ENCODE measurements at places on chromosomes 16 and 17.

DNA sequence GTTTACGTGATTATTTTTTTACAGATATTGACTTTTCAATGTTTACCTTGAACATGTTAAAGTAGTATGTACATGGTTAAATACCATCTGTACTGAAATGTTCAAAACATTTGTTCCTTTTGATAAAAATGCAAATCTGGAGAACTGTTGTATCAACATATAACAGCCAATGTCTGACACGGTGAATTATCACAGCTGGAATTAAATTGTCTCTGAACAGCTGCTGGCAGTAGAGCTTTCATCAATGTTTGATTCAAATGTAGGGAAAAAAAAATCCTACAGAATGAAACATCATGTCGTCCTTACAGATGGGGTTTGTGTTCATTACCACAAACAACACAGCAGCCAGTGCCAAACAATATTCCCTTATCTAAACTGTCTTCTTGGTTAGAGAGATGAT, 79.9 kb downstream of the TOX3 start:
- no peak for DNase-seq

DNA sequence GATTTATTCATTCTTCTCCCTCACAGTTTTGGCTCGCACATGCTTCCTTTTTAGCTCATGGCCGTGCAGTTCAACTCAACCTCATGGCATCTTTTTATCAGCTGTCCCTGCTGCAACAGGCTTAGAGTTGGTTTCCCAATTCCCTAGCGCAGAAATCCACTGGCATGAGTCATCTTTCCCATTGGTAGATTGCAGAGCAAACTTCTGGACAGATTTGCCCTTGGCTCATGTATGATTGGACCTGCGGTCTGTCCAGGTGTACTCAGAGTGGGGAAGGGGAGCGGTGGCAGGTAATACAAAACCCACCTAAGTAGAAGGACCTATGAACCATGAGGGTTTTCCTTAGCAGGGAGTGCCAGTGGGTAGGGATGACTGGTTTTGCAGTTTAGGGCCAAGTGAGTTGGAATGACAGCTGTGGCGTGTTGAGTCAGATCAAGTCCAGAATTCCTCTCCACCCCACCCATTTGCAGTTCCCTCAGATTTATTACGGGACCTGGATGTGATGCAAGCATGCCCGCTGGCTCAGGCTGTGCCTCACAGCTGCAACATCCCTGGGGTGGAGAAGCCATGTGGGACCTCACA, 584.7 kb downstream of the WWOX start:
- no peak for DNase-seq

- DNase-seq: no peak
Measured at GRCh38 chr16:6076631-6077030, 979.0 kb upstream of the EEF2KMT start.

GRCh38 chr16:7976563-7976962, 613.7 kb downstream of the TMEM114 start:
- no peak for DNase-seq

DNA sequence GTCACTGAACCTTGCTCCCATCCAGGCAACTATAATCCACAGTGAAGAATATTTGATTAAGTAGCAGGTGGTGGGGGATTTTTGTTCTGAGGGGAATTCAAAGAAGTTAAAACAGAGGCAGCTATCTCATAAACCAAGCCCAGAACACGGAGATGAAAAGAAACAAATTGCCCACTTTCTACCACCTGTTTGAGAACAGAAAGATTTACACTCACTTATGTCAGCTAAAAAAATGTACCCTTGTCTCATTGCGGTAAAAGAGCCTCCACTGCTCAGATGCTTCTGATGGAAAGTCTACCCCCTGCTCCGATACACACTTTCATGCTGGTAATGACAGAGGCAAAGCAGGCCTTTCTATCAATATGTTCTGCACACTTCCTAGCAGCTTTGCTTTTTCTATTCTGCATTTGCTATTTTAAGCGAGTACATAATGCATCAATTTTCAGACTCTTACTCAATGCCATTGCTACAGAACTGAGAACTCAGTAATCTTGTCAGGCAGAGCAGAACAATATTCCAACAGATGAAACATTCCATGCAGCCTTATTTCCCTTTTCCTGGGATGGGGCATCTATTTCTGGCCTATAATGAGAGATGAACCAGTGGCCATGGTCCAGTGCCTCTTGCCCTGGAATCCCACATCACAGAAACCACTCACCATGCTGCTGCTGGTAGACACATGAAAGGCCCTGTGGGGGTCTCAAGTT, 29.0 kb downstream of the CDK5R1 start:
- DNase-seq: no peak

- DNase-seq: no peak
Measured at GRCh38 chr16:67845291-67846062, 1.3 kb upstream of the NUTF2 start.

DNA sequence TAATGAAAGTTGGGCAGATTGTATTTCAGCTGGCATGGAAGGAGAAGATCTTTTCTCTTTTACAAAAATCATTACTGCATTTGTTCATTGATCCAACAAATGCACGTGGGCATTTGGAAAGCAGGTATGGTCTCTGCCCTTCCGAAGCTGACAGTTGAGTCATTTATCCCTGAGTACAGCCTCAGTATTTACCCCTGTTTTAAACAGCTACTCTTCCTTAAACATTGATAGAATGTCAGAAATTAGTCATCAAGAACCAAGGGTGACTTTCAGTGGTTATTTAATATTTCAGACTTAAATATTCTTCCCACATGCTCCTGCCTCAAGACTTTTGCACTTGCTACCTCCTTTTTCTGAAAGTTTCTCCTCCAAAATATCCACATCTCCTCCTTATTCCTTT, 226.7 kb upstream of the HSBP1 start:
- no peak for DNase-seq

GRCh38 chr16:3511286-3512180, 10.7 kb downstream of the CLUAP1 start:
- no peak for DNase-seq

DNA sequence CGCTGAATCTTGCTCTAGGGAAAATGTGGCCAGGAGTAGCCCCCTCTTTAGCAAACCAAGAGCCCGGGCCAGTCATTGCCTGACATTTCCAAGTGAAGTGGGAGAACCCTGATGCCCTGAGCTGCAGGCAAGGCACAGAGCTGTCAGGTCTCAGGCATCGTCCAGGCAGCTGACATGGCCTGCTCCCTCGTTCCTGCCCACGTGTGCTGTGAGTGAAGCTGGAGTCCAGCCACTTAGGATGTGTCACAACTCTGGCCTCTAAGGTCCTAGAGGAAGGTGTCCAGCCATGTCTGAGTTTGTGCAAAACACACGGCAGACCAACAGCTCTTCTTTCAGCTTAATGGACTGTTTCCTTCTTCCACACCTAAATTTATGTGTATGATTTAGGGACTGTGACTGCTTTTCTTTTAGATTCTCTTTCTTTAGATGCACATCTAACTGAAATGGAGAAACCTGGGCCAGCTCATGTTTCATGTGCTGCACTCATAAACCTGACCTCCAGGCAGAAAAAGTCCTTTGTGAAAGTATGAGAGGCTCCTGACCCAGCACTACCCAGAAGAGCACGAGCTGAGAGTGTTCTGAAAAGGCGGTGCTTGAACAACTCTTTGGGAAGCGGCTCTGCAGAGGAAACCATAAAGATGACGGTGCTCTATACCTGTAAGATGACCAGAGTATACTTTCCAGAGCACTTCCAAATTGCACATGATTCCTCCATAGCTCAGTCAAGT, 14.8 kb upstream of the LIMD2 start:
- no peak for DNase-seq

DNA sequence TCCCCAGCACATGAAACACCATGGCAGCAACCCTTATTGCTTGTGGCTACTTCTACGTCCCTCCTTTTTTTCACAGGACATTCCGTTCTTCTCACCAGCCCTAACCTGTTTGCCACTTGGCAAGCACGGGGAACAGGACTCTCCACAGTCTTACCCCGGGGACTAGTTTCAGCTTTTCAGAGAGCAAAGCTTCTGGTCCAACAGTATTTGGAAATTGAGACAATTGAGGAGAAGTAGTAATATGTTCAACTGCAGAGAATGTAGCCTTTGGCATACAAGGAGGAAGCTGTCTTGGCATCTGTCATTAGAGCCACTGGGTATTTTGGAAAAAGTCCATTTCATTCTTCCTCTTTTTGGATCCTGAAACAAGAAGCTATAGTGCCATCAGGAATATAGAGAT, 65.7 kb downstream of the MAP2K6 start:
- no peak for DNase-seq

DNA sequence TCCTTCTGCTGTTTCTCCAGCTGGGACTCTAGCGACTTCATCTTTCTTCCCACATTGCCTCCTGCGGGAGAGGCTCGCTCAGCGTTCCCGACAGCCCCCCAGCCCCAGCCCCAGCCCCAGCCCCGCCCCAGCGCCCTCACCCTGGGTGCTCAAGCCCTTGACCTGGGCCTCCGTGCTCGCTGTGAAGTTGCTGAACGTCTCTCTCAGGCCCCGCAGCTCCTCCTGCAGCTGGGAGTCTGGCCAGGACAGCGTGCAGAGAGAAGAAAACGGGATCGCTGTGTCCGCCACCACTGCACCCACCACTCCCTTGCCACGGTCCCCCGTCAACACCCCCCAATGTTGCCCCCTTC, 2.4 kb downstream of the ASGR1 start:
- DNase-seq: no peak

DNA sequence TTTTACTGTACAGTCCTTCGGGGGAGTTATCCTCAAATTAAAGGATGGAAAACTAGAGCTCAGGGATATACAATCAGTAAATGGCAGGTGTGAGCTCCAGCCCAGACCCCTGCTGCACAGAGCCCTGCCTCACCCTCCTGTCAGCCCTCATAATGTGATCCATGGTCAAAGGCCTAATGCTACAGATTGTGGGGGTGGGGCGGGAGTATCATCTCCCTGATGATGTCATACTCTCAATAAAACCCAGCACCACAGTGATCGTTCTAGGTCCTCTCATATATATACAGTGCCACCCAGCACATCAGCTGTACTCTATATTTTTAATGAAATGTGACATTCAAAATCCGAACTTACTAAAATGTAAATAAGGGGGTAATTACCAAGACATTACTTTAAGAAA, 61.5 kb downstream of the SLC39A11 start:
- no peak for DNase-seq

DNA sequence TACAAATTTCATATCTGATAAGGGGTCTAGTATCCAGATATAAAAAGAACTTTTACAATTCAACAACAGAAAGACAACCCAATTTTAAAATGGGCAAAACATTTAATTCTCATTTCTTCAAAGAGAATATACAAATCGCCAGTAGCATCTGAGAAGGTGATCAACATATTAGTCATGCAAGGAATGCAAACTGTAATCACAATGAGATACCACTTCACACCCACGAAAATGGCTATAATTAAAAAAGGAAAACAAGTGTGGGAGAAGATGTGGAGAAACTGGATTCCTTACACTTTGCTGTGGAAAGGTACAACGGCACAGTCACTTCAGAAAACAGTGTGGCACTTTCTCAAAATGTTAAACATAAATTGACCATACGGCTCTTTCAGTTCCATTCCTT, 168.2 kb downstream of the VPS53 start:
- no peak for DNase-seq

GRCh38 chr16:10770907-10771306, 27.3 kb downstream of the NUBP1 start:
- no peak for DNase-seq

DNA sequence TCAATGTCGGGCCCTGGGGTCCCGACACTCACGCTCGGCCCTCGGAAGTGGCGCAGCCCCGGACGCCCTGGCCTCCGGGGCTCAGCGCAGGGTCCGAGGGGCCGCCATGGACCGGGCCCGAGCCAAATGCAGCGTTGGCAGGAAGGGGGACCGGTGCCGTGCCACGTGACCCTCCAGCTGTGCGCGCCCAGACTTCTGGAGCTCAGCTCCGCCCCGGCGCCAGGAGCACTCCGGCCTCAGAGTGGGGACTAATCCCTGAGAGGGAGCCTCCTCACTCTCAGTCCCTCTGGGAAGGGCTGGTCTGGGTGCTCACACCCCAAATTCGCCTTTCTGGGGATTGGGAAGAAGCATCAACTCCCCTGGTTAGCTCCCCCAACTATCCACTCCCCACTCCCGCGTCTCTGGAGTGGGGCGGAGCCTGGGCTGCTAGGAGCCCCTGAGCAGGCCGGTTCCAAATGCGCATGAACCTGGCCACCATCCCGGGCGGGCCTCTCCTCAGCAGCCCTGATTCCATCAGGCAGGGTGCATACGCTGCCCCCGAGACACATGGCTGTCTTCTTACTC, at the start of gene B3GNT9:
B3GNT9 (minus strand) TSS at position 166 of the 564 bp plus-strand sequence. CDS start 513 bp downstream, outside the sequence.
- no peak for DNase-seq

DNA sequence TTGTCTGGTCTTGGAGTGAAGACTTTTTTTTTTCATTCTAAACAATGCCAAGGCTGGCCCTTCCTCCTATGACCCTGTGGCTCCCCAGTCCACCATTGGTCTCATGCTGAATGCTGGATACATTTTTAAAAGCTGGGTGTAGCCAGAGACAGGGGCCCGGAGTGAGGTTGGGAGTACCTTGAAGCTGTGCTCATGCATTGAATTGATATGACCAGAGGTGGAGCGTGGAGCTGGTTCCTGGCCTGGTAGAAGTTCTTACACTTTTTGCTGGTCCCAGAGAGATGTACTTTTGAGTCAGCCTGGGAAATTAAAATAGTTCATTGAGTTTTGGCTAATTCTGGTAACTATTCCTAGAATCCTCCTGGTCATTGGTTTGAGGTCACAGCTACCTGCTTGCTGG, 83.6 kb downstream of the CMIP start:
- DNase-seq: no peak

DNA sequence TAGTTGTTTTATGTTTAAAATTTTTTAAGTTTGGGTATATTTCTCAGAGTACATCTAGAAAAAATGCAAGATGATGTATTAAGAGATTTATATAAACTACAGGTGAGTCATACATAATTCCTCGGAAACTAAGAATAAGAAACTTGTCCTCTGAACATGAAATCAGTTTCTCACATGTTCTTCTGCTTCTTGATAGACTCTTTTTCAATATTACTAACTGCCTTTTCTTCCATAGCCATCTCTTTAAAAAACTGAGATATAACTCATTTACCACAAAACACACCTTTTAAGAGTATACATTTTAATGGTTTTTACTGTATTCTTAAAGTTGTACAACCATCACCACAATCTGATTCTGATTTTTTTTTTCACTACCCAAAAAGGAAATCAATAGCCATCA, 238.4 kb upstream of the AXIN2 start:
- no peak for DNase-seq

DNA sequence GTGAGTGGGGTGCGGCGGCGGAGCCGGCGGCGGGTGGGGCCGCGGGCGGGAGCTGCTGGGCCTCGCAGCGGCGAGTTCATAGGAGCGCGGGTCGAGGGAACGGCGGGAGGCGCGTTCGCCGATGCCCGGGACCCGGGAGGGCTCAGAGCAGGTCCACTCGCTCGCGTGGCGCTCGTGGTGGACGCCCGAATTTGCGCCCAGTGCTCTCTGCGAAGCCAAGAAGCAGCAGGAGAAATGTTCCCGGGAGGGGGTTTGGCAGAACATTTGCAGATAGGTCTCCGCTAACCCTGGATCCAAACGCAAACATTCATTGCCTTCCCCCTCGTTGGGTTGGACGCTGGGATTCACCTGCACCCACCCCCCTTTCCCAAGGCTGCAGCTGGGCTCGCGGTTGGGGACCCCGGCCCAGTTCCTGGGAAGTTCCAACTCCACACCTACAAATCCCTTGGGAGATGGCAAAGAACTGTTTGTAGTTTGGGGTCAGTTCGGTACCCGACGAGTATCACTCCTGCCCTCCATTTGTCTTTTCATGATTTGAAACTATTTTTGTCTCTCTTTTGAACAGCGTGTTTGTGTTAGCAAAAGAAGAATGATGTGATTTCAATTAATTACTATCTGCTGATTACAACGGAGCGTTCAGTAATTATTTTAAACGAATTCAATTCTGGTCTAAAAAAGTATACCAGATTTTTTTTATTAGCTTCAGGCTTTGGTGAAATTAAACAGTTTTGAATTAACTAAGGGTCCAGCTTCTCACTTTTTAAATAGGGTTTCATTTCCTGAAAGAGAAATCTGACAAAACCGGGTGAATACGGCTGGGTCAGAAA, 2.3 kb downstream of the NTN1 start:
- no peak for DNase-seq

Data from stimulated activated CD4-positive, alpha-beta T cell treated with anti-CD3 and anti-CD28 coated beads, Interleukin-1b, Interleukin-23, amount 100 ng/mL, for 4 hours (primary cell).